ENCODE measurements at places on chromosomes 4 and X.

- H3K4me3 ChIP-seq, result no peak overlapping the region
- no peaks in the 10 kb centered on the region for H3K4me1 ChIP-seq
- H3K27ac ChIP-seq, result no peak overlapping the region
Observed at GRCh38 chr4:59540311-59540710, 1659.8 kb upstream of the ADGRL3 start.

- H3K4me3 ChIP-seq, result no peak overlapping the region
- H3K27ac ChIP-seq, result no peak overlapping the region
- no peak for DNase-seq
- H3K4me1 ChIP-seq, result peaks cover 6% of the 10 kb centered on the region
Observed at GRCh38 chr4:1085404-1085799, 28.0 kb downstream of the RNF212 start.

- H3K4me1 ChIP-seq, result peaks cover 34% of the 10 kb centered on the region
- H3K36me3 ChIP-seq, result peaks cover 40% of the 10 kb centered on the region
- peak; percentile 100 for DNase-seq
- H3K27me3 ChIP-seq, result no peaks in the 10 kb centered on the region
Observed at GRCh38 chr4:7828011-7828720, 111.5 kb downstream of the AFAP1 start.

GRCh38 chrX:132488180-132488705 lies 595 bp downstream of the MBNL3 start:
- DNase-seq, result peak; percentile 10
- peak overlapping the region; percentile 46 for H3K4me3 ChIP-seq
- H3K27me3 ChIP-seq, result peaks cover 19% of the 10 kb centered on the region
- no peak overlapping the region for H3K27ac ChIP-seq
- H3K36me3 ChIP-seq, result no peaks in the 10 kb centered on the region

DNA sequence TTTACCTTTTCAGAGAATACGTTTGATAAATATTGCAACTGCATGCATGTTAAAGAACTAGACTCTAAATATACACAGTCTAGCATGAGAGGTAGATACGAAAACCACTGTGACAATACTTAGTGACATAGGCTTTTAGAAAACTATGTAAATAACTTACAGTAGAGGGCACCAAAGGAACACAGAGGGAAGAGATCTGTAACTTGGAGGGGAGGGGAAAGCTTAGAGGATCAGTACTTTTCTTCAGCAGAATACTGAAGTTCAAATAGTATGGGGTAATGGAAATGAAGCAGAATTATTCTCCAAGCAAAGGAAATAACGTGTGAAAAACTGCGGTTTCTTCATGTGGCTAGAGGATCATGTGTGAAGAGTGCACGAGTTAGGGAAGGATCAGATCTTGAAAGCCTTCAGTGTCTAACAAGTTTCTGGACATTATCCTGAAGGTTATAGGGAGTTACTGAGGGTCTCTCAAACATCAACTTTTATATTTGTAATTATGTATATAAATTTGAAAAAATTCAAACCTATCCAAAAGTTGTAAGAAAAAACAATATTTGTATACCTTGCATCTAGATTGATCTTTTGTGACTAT lies 264.3 kb downstream of the NPFFR2 start:
- H3K36me3 ChIP-seq, result no peaks in the 10 kb centered on the region
- peak; percentile 57 for DNase-seq
- no peaks in the 10 kb centered on the region for H3K4me1 ChIP-seq
- H3K27ac ChIP-seq, result no peak overlapping the region

GRCh38 chr4:92333016-92333415 lies 29.2 kb downstream of the GRID2 start:
- no peak overlapping the region for H3K27ac ChIP-seq
- no peaks in the 10 kb centered on the region for H3K4me1 ChIP-seq
- DNase-seq, result no peak
- H3K36me3 ChIP-seq, result no peaks in the 10 kb centered on the region
- H3K27me3 ChIP-seq, result no peaks in the 10 kb centered on the region
- no peak overlapping the region for H3K4me3 ChIP-seq

DNA sequence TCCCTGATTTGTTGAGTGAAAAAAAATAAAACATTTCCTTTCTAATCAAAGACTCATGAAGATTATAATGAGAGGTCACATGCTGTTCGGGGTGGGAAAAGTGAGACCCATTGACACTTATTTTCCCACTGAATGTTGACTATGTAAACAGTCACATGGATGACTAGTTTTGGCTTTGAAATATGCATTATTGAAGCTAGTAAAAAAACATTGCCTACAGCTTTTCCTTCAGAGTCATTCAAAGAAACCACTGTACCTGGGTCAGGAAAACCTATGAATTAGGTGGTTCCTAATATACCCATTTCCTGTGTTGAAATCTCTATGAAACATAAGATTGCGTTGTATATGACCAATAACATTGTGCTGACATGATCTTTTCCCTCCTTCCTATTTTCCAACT lies 251.2 kb downstream of the CFAP299 start:
- no peaks in the 10 kb centered on the region for H3K27me3 ChIP-seq
- no peaks in the 10 kb centered on the region for H3K4me1 ChIP-seq
- DNase-seq, result no peak
- no peak overlapping the region for H3K27ac ChIP-seq
- no peak overlapping the region for H3K4me3 ChIP-seq

Data from IMR-90 (cell line).